EH (cell line): ENCODE measurements at places on chromosomes 1 and 21.

DNA sequence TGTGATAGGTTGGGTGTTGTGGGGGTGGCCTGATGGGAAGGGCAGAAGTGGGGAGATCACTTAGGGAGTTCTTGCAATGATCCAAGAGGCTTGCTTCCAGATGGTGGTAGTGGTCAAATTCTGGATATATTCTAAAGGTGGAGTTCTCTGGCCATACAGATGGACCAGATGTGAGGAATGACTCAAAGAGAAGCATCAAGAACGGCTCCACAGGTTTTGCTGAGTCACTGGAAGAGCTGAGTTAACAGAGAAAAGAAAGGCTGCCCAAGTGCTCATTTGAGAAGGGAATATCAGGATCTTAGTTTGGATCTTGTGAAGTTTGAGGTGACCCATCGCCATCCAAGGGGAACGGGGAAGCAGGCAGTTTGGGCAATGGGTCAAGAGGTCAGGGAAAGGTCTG, 192.9 kb upstream of the GALNT2 start:
- no peak for DNase-seq

DNA sequence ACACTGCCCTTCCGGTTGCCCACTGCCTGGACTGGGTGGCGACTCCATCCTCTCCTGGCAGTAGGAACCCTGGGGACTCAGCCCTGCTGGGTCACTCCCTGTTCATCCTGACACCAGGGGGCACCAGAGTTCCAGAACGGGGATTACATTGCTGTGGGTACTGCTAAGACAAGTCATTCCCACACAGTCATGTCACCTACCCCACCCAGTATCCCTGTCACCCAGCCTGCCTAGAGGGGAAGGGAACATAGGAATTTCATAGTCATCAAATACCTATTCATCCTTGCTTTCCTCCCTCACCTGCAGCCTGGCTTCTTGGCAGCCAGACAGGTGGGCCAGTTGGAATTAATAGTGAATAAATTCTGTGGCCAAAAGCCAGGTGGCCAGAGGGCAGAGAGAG, 9.8 kb upstream of the SFN start:
- peak; percentile 89 for DNase-seq

DNA sequence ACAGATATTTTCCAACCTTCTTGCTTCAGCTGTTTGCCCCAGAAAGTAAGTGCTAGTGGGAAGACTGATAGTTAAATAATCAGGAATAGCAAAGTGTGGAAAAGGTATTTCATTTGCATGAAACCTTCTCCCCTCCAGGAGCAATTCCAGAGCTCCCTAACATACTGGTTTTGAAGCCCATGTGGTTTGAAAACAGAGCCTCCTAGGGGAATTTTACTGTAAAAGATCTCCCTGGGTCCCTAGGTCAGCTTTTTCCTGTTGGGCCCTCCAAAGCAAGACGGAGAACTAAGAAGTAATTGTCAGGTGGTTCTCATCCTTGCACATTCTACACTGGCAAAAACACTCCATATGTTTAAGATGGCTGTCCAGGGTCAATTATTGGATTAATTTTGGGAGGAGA, 218.7 kb upstream of the FOXD3 start:
- no peak for DNase-seq

DNA sequence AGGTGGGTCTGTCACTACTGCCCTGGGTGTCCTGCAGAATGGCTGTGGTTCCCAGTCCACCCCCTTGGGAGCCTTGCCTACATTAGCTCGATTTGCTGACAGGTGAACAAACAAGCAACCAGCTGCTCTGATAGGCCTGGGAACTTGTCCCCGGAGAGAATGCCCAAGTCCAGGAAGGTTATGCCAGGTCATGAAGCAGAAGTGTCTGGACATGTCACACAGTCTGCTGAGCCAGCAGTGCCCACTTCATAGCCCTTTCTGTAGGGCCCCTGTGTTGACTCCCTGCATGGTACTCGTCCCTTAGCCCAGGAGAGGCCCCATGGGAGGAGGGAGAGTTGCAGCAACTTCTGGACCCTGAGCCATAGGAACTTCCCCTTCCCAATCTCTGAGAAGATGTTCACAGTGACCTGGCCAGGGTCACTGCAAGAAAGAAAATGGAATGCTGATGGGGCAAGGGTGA, 31.0 kb downstream of the UCK2 start:
- DNase-seq = no peak

DNA sequence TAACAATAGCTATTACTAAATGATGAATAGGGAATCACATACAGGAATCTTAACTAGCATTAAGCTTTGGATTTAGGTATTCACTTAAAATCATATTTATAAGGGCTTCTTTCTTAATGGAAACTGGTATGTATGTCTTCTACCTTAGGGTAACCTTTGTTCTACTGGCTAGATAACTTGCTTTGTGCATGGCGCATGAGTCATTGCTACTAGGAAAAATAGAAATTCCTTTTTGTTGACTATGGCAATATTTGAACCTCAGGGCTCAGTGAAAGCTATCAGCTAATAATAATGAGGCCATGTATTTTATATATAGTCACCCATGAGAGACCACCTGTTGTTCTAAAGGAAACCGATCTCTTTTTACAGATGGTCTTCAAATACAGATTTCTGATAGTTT, 72.5 kb downstream of the RPS6KC1 start:
- DNase-seq = peak; percentile 68

GRCh38 chr21:21200103-21200938, 202.1 kb downstream of the NCAM2 start:
- DNase-seq = peak; percentile 98

DNA sequence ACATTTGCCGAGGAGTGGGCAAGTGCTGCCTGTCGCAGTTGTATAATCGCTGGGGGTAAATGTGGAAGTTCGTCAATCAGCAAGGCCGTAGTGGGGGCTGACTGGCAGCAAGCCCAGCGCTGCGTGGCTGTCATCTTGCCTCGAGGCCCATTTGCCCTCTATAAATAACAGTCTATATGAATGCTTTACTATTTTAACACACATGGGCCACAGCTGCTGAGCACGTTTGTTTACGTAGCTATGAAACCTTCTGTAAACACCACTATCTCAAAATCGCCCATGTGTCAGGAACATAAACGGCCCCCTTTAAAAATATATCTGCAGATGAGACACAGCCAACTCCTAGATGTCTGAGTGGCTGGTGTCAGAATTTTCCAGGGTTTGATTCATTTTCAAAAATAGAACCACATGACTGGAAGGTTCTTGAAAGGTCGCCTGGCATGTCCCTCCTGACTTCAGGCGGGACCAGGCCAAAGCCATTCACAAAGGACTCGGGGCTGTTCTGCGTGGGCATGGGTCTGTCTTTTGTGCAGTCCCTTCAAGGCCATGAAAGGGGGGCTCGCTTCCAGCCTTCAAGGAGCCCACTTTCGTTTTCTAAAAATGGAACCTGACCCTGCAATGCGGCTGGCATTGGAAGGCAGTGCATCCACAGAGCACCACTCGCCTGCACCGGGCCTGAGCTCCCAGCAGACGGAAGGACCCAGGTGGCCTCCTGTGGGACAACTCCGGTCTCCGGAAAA, 205.5 kb downstream of the KCNJ6 start:
- DNase-seq = peak; percentile 68
